ENCODE measurements at places on chromosomes 3 and 15.

GRCh38 chr3:189210251-189210770 is 38.5 kb downstream of the TPRG1 start:
- no peak for DNase-seq

DNA sequence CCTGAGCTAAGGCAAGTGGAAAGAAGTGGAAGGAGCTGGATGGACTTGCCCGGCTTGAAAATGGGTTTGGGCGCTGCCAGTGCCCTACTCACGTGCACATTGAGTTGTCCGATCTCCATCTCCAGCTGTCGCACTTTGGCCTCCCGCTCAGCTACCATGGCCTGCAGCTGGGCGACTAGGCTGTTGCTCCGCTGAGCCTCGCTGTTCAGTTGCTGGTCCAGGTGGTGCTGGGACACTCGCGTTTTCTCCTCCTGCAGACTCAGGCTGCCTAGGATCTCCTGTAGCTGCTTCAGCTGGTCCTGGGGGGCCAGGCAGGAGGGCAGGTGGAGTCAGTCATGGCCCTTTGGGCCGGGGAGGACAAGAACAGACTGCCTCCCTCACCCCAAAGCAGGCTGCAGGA is 33.0 kb upstream of the HHATL start:
- no peak for DNase-seq

GRCh38 chr15:58308742-58309355 is 122.9 kb upstream of the LIPC start:
- no peak for DNase-seq

DNA sequence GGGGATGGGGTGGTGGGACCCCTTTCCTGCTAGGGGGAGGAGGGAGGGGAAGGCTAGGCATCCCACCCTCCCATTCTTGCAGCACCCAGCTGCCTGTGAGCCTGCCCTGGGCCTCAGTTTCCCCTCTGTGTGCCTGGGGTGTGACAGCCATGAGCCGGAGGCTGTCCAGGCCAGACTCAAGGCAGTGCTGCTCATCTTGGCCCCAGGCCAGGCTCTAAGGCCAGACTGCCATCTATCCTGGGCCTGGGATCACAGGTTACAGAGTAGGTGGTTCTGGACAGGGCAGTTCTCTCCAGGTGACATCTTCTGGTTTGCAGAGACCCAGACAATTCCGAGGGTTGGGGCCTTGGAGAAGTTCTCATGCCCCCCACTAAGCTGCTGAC is 3.3 kb upstream of the VILL start:
- no peak for DNase-seq

All from activated naive CD8-positive, alpha-beta T cell treated with anti-CD3 and anti-CD28 coated beads, Interleukin-2, amount 10 ng/mL, durations not matched to agents 7 days and 5 days (primary cell).